ENCODE measurements at places on chromosomes 5 and 9.
A peak's percentile ranks its signal among the peaks of the same experiment; 100 is the strongest.

- no peak for DNase-seq
Observed at GRCh38 chr5:11733840-11734192, 170.4 kb downstream of the CTNND2 start.

GRCh38 chr5:173660481-173661280 lies 44.2 kb upstream of the BOD1 start:
- DNase-seq: no peak

DNA sequence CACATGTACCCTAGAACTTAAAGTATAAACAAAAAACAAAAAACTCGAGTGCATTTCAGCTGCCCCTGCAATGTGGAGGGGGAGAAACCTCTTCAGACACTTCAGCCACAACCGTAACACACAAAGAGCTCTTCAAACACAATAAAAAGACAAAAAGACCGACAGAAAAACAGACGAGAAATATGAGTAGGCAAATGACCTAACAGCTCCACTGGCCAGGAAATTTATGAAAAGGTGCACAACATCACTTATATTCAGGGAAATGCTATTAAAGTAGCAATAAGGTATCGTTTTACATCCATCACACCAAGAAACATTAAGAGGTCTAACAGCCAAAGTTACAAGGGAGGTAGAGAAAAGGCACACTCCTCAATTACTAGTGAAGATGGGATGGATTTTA lies 6.2 kb downstream of the ZBED3 start:
- DNase-seq: no peak

DNA sequence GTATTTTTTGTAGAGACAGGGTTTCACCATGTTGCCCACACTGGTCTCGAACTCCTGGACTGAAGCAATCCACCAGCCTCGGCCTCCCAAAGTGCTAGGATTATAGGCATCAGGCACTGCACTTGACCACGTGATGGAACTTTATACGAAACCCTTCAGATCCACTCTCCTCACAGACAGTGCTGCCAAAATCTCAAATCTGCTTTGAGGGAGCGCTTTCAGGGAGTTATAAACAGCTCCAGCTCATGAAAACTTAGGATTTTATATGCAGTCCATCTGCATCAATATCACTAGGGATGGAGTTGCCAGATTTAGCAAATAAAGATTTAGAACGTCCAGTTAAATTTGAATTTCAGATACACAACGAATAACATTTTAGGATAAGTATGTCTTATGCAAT lies 25.0 kb upstream of the MYO10 start:
- no peak for DNase-seq

- DNase-seq: no peak
Observed at GRCh38 chr5:146788898-146789297, 89.7 kb downstream of the PPP2R2B start.

- no peak for DNase-seq
Observed at GRCh38 chr5:33465120-33465519, 24.4 kb downstream of the TARS1 start.

DNA sequence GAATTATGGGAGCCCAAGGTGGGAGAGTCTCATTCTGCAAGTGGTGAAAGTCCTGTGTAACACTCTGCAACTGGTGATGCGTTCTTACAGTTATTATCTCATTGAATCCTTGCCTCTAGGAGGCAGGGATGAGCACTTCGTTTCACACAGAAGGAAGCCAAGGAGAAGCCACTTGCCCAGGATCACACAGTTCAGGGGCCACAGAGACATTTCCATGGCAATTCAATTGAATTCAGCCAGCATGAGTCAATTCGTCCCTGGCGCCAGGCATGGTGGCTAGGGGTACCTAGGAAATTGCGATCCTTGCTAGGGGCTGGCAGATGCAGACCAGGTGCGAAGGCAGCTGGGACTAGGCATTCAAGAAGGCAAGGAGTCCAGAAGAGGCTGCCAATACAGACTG lies 26.2 kb downstream of the LHX2 start:
- DNase-seq: no peak

DNA sequence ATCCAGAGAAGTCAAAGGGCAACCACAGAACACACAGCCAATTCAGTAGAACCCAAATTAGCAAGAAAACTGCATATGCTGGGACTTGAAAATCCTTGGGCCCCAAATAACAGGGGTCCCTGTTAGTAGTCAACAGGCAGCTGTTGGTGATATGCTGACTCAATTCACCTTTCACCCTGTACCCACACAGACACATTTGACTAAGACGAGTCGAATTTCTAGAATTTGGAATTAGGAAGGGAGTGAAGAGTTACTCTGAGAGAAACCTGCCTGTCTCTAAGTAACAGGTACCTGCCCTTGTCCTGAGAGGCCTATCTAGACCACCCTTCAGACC lies 821 bp upstream of the VCP start:
- peak; percentile 74 for DNase-seq

DNA sequence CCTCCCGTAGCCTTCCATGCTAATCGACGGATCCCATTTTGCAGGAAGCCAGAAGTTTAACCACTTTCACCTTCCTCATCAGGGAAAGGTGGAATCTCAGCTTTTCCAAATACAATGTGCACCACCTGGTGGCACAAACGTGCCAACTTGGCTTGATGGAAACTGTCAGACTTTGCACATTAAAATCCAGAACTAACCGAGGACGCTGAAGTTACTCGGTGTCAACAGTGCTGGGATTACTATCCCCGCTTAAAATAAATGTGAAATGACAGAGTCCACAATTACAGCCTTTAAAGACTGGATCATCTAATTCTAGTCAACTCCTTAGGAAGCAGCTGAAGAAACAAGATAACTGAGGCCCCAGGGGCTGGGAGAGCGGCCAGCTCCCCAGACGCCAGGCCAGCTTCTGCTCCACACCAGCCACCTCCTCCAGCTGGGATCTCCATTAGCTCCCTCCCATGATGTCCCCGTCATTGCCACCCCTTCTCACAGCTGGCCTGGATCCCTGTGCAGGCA lies 50.1 kb upstream of the RETREG1 start:
- no peak for DNase-seq

DNA sequence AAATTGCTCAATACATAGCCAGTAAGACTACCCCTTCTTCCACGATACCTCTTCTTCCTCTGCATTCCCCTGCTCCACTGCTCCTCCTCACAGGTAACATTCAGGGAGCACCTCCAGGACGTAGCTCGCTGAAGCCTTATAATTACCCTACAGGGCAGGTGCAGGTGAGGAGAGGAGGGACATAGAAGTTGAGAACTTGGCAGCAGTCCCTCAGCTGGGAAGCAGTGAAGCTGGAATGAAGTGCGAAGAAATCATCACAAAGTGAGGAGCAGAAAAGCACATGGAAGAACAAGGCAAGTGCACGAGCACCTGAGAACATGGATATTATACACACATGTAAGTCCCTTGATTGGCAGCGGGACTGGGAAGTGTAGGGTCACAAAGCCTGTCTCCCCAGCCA lies 118.2 kb downstream of the HSD17B3 start:
- DNase-seq: no peak

- peak; percentile 22 for DNase-seq
Observed at GRCh38 chr9:91948597-91949391, 1.2 kb downstream of the ROR2 start.

GRCh38 chr9:18485714-18486113 lies 11.8 kb downstream of the ADAMTSL1 start:
- no peak for DNase-seq

DNA sequence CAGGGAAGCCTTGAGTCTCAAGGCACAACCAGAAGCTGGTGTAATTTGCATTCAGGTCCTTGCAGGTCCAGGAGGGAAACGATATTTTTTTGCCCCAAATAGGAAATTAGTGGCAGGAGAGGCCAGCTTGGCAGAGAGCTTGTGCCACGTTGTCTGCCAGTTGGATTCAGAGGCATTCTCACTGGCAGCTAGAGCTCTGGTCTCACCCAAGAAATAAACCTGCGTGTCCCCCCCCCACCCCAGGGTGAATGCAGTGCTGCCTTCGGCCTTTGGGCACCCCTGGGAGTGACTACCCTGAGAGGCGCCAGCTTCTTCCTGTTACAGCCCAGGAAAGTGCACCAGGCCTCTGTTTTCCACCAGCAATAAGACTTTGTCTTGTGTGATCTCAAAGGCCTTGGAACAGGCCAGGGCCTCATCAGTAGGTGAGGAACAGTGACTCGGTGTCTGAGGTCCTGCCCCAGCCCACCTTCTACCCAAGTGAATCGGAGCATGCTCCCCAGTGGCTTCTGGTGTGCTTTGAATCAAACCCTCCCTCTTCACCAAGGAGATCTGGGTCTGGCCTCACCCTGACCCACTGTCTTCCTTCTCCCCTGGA lies 68.4 kb downstream of the HSPA4 start:
- DNase-seq: no peak

GRCh38 chr5:134552301-134552700 lies 26.8 kb downstream of the JADE2 start:
- no peak for DNase-seq

DNA sequence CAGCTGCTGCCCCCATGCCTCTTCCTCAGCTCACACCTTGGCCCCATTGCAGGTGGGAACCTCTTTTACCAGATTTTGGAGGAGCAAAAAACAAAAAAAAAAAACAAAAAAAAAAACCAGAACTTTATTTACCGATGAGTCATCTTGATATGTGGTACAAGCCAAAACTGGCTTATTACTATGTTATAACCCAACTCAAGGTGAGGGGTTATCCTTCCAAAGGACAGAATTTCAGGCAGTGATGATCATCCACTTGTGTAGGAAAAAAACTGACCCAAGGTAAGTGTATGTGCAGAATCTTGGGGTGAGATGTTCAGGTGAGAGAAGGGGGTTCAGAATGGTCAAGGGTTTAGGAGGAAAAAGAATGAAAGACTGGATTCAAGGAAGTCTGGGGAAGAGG lies 142.6 kb upstream of the FST start:
- no peak for DNase-seq

DNA sequence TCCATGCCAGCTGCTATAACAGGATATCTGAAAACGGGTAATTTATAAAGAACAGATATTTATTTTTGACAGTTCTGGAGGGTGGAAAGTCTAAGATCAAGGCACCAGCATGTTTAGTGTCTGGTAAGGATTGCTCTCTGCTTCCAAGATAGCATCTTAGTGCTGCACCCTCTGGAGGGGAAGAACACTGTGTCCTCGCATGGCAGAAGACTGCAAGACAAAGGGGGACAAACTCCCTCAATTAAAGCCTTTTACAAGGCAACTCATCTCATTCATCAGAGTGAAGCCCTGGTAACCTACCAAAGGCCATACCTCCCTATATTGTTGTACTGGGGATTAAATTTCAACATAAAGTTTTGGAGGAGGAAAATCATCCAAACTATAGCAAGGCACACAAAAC lies 298.9 kb upstream of the EDIL3 start:
- DNase-seq: no peak

DNA sequence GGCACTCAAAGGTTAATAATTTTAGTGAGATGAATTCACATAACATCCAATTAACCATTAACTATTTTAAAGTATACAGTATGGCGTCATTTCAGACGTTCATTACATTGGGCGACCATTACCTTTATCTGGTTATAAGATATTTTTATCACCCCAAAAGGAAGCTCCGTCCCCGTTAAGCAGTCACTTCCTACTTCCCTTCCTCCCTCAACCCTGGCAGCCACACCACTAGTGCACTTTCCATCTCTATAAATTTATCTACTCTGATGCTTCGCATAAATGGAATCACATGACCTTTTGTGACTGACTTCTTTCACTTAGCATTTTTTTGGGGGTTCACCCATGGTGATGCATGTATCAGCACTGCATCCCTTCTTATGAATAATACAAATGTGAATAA lies 168.3 kb upstream of the PUM3 start:
- DNase-seq: no peak

- DNase-seq: no peak
Observed at GRCh38 chr5:28542987-28543386, 1504.6 kb upstream of the CDH9 start.

- DNase-seq: no peak
Observed at GRCh38 chr9:84387821-84388220, 47.3 kb upstream of the SLC28A3 start.

DNA sequence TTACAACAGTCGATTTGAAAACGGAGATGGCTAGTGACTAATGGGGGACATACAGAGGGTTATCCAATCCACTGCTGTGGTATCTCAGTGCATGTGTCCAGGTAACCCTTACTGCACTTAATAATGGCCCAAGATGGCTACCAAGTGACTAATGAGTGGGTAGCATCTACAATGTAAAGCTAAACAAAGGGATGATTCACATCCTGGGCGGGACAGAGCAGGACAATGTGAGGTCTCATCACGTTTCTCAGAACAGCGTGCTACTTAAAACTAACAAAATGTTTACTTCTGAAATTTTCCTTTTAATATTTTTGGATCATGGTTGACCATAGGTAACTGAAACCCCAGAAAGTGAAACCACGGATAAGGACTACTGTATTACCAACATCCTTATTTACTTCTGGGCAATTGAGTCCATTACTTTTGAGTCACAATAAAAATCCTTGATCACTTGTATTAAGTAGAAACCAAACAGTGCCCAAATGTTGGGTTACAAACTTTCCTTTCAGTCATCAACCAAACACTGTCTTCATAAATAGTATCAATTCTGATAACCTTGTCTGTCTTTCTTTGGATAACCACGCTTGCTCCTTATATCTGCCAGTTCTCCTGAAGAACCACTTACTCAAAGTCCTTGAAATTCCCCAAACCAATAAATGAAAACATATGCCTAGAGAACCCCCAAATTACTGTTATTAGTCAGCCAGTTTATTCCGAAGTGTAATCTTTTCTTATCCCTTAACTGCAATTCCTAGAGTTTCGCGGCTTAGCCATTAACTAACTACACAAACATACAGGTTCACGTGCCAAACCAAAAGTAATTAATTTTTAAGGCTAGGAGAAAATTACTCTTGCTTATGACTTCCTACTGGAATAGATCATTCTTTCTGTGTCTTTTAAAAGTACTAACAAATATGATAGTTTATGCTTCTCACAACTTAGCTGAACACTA lies 59.7 kb downstream of the ELL2 start:
- DNase-seq: peak; percentile 48

GRCh38 chr5:150734579-150735384 lies 24.0 kb downstream of the DCTN4 start:
- DNase-seq: peak; percentile 52
